GM13976 (cell line): ENCODE measurements at places on chromosomes 4 and X.
A peak's percentile ranks its signal among the peaks of the same experiment; 100 is the strongest.

DNA sequence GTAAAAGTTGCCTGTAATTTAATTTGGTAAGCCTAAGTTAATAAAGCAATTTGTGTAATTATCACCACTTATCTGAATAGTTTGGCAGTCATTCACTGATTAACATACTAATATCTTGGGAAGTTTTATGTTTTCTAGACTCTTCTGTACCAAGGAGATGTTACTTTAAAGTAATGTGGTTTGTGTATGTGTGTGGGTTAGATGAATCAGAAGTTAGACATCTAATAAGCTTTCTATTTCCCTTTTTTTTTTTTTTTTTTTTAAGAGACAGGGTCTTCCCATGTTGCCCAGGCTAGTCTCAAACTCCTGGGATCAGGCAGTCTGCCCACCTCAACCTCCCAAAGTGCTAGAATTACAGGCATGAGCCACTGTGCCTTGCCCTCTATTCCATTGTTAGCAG, 5.3 kb downstream of the SLAIN2 start:
- DNase-seq: no peak

DNA sequence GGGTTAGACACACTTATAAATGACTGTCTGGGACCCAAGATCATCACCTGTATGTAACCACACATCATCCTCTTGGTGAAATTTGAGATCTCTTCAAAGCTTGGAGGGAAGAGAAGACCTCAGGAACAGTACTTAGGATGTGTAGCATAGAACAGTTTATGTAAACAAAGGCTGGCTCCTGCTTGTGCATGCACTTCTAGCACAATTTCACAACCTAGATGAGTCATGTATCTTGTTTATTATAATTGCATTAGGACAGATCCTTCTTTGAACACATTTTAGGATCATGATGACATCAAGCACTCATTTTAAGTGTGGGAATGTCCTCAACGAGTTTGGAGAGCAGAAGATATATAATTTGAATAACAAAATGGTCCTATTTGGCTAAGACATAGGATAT, 26.3 kb upstream of the ZMAT1 start:
- DNase-seq: no peak

DNA sequence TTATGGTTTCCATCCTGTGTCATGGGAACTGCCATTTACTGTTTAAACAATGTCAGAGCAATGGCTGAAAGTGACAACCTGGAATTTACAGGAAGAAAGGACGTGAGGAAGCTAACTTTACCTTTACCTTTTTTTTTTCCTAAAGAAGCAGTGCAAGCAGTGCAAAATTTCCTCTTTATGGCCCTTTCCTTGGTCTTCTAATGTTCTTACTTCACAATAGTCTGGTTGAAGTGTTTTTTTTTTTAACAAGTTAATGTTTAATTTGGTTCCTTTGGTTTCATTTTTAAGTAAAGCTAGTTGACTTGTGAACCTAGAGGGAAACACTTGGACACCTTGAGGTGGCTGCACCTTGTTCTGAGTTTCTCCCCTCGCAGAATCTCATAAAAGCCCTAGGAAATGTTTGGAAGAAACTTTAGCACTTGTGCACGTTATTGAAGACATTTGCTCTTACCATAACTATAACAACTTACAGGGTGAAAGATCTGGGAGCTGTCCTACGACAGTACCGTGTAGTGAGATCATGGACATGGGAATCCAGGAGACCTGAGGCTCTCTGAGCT, 1.8 kb downstream of the SGMS2 start:
- no peak for DNase-seq

DNA sequence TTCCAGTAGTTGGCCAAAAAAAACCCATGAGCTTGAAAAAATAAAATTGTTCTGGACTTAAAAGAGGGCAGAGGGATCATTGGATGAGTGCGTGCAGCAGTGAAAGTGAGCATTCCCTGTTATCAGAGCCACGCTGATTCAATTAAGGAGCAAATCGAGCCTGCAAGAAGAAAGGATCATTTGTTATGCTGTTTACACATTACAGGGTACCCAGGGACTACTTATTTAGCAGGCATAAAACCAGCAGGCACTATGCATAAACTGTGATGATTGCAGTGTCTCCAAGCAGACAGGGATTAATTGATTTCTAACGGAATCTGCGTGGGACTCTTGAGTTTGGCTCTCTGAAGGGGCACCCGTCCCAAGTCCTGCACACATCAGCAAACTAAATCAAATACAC, 83.5 kb downstream of the SHOX start:
- DNase-seq: no peak

DNA sequence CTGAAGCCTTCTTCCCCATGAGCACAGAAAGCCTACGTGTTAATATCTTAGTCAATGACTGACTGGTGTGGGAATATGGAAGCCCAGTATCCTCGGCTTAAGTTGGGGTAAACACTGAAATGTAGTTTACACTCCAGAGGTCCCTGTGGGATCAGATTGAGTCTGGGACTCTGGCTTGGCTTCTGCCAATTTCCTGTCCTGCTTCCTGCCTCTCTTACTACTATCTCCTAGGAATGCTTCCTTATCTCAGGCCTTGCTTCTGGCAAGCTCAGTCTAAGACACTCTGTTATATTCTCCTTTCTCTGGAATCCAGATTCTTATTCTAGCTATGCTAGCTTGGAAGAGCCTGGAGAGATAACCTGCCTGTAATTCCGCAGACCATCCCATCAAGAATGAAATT, 174.0 kb upstream of the LDB2 start:
- DNase-seq: no peak

- DNase-seq: no peak
Observed at GRCh38 chr4:76449362-76449767, 14.3 kb downstream of the SHROOM3 start.

- DNase-seq: no peak
Observed at GRCh38 chr4:88949605-88950004, 107.4 kb downstream of the FAM13A start.

DNA sequence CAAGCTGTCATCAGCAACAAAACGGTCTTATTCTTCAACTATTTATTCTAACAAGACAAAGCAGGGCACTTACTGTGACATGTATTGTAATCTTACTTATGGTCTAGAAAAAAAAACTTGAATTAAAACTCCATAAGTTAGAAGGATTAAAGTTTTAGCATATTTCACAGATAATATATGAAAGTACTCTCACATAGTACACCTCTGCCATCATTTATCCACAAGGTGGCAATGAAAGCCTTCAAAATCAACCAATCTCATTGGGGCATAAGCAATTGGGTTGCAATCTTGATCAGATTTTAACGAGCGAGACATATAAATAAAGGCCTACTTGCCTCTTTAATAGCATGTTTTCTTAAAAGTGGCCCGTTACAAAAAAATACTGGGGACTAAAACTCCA, 1382.9 kb downstream of the FAM133A start:
- DNase-seq: no peak

- no peak for DNase-seq
Observed at GRCh38 chrX:50871922-50872453, 38.5 kb upstream of the BMP15 start.

DNA sequence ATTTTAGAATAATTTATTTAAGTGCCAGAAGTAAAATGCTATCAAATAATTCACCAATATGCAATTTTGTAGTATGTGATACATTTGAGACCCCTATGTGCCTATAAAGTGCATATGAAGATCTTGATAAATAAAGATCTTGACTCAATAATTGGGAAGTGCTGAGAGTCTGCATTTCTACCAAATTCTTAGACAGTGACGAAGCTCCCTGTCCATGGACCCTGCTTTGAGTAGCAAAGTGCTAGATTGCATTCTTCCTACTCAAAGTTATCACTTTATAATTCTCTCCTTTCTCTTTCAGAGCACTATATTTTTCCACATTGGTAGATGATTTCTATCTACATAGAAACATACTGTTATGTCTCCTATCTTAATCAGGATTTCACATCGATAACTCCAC, 1393.9 kb downstream of the ARAP2 start:
- no peak for DNase-seq

DNA sequence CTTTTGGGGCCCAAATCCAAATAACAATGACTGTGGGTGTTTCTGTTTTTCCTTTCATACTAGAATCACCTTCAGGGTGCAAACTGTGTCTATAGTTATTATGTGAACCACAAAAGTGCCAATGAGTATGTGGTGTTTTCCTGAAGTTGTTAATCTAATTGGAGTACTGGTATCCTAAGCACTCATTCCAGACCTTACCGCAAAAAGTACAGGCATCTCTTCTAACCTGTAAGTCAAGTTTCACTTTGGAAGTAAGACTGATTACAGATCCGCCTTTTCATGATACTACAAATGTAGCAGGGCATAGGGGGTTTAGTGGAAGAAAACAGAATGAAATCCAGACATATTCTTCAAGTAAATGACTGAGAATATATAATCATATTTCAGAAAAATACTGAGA, 16.1 kb downstream of the COQ2 start:
- no peak for DNase-seq

GRCh38 chr4:40305328-40306170, 29.6 kb upstream of the CHRNA9 start:
- DNase-seq: peak; percentile 50

DNA sequence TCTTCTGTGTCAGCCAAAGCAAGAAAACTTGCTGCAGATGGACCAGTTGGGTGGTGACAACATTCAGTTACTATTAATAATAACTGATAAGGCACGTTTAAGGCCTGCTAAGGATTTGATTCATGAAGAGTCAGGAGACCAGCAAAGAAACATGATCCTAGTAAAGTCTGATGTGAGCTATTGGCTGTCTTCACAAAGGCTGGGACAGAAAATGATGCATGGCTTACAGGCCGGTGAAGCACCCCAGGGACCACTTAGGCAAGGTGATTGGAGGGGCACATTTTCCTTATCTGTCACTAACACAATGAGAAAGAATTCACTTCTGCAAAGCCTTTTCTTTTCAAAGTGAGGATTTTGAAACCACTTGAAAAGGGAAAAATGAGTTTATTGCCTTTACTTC, 65.4 kb upstream of the TRPC3 start:
- DNase-seq: no peak

GRCh38 chr4:42398871-42399331, 1.6 kb downstream of the SHISA3 start:
- no peak for DNase-seq

- peak; percentile 65 for DNase-seq
Observed at GRCh38 chr4:169024762-169025161, 14.7 kb upstream of the CBR4 start.

- DNase-seq: no peak
Observed at GRCh38 chr4:162403419-162403818, 239.6 kb upstream of the FSTL5 start.

DNA sequence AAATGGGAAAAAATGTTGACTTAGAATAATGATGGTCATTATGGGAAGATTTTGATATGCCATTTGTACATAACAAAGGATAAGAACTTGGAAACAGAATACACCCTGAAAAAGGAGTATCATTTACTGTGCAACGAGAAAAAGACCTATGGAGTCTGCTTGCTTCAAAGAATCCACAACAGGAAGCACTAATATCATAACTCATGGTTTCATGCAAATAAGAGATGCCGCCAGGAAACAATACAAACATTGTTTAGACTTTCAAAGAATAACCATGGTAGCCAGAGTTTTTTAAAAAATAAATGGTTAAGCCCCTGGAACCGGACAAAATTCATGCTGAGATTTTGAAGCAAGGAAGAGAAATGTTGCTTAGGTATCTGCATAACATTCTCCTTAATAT, 139.9 kb upstream of the ETNPPL start:
- no peak for DNase-seq

DNA sequence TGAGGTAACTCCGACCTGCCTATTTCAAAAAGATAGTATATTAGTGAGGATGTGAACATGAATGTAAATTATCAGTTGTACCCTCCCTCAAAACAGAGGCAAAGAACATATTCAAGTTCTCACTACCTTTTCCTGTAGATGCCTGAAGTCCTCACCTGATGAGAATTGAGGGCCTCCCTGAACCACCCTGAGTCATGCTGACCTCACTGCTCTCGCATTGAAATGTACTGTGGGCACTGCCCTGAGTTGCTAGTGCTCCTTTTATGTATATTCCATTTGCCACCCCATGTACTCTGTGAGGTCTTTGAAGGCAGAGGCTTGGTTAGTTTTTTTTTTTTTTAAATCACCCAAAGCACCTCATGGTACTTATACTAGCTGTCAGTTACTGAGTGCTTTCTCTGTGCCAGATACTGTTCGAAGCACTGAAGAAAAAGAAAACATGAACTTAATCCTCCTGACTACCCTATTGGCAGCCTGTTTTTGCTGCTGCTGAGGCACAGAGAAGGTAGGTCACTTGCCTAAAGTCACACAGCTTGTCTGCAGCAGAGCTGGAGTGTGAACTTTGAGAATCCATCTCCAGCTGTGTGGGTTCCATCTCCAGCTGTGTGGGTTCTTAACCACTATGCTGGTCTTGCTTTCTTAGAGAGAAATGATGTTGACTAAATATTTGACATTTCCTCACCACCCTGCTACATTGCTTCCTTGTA, 253.1 kb upstream of the GPC4 start:
- no peak for DNase-seq

- DNase-seq: no peak
Observed at GRCh38 chrX:2628751-2629315, 62.3 kb upstream of the CD99 start.

DNA sequence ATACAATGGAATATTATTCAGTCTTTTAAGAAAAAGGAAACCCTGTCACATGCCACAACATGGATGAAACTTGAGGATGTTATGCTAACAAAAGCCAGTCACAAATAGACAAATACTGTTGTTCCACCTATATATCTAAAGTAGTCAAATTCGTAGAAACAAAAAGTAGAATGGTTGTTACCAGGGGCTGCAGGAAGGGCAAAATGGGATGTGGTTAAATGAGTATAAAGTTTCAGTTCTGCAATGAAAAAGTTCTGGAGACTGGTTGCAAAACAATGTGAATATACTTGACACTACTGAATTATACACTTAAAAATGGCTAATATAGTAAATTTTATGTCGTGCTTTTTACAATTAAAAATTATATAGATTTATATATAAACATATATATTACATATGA, 12.2 kb downstream of the SPOCK3 start:
- DNase-seq: no peak

DNA sequence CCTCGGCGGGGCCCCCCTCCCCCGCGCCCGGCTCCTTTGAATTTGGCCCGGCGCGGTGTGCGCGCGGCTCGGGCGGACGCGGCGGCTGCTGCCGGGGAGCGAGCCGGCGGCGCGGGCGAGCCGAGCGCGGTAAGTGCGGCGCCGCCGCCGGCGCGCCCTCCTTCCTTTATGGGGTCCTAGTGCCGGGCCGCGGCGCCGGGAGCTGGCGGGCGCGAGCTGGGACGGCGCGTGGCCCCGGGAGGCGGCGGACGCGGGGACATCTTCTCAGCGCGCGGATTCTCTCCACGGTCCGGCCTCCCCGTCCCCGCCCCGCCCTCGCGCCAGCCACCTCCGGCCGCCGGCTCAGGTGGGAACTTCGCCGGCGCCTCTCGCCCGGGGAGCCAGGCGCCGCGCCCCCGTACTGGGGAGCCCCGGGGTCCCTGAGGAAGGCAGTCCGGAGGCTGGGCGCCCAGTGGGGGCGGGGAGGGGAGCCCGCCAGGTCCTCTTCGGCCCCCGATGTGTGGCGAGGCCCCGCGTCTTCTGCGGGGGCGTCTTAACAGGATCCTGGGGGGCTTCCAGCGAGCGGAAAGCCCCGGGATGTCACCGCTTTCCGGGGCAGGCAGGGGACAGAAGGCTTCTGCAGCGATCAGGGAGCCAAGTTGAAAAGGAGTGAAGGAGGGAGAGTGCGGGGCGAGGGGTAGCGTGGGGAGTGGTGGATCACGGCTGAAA, 98.4 kb upstream of the TENM3 start:
- peak; percentile 45 for DNase-seq

GRCh38 chr4:40255393-40256281, 58.8 kb downstream of the RHOH start:
- no peak for DNase-seq
